Activated CD4-positive, alpha-beta T cell treated with anti-CD3 and anti-CD28 coated beads for 4 hours (primary cell): ENCODE measurements at places on chromosomes 2 and 18.

GRCh38 chr2:47313141-47313691 lies 89.7 kb upstream of the MSH2 start:
- no peak for DNase-seq

DNA sequence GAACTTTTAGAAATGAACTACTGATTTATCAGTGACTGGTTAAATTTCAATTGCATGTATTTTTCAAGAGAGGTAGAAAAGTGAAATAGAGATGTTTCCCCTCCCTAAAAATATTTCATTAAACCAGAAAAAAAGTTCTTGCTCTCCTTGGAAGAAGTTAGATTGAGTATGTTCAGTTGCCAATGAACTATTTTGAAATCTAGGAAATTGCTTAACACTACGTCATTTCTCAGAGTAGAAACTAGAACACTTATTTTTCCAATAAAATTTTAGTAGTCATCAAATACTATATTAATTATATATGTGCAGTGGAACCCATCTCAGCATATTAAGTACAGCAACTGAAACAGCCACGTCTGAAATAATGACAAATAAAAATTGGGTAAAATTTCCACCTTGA lies 51.8 kb upstream of the STAT1 start:
- no peak for DNase-seq

DNA sequence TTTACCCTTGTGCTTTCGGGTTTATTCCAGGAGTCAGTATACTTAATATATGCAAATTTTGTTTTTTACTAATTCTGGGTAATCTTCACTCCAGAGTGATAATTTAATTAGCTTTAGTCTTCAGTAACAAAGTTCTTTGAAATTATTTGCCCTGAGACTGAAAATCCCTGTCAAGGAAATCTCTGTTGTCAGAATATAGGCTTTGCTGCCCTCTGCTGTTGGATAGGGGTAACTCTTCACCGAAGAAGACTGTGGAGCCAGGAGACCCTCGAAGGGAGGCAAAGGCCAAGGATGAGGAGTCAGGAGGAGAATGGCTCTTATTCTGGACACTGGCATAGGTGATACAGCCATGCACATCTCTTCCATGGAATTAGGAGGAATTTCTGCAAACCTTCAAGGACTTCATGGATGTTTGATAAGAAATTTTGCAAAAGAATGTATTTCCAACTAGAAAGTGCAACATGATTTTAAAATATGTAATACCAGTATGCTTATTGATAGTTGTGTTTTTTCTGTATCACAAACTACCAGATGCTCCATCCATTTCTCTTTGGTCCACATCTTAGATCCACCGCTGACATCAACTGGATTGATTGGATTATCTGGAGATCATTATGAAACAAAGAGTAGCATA lies 182.3 kb downstream of the RDH14 start:
- DNase-seq = peak; percentile 13

DNA sequence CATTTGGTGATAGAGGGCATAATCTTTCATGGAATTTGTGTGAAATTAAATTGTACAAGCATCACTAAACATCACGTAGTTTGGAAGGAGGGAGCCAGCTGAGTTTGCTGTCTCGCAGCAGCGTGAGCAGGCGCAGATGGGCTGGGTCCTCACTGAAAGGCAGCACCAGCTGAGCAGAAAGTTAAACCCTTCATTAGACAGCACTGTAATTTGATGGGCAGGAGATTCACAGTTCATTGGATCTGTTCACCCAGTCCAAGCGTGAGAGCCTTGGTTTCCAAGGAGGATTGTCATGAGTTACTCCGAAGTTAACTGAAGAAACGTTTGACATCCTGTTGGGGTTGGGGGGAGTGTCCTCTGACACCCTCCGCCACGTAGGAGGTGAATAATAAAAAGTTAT lies 89.8 kb upstream of the NFATC1 start:
- DNase-seq = no peak

DNA sequence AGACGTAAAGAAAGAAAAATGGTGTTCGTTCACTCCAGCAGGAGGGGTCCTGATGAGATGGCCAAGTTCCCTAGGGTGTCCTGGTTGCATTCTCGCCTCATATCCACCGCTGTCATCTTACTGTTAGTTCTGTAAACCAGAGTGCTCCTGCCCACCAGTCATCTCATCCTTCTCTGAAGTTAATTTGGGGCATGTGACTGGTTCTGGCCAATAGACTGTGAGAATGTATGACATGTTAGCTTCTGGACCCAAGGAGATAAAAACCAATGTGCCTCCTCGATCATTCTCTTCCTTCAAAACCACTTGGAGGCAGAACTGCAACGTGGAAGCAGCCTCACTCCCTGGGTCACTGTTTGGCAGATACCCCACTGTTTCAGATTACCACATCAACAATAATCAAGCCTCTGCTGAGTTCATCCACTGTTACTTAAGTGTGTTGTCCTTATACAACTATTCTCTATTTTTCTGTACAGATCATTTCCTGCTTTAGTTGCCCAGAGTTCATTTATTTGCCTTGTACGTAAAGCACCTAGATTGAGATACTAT lies 759.1 kb downstream of the TSN start:
- no peak for DNase-seq

- no peak for DNase-seq
These were observed 98.8 kb downstream of the TNS1 start for GRCh38 chr2:217903859-217904613.

DNA sequence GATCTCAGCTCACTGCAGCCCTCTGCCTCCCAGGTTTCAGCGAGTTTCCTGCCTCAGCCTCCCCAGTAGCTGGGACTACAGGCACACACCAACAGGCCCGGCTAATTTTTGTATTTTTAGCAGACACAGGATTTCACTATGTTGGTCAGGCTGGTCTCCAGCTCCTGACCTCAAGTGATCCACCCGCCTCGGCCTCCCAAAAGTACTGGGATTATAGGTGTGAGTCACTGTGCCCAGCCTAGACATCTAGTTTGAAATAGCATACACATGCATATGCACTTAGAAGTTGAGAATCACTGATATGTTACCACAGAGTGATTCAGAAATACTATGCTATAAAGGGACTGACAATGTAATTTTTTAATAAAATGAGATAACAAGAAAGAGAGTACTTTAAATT lies 69.8 kb upstream of the CDKL4 start:
- no peak for DNase-seq

- no peak for DNase-seq
These were observed 26.1 kb downstream of the NPC1 start for GRCh38 chr18:23560186-23560585.

- DNase-seq = no peak
These were observed 296.9 kb upstream of the STON1 start for GRCh38 chr2:48233005-48233404.

DNA sequence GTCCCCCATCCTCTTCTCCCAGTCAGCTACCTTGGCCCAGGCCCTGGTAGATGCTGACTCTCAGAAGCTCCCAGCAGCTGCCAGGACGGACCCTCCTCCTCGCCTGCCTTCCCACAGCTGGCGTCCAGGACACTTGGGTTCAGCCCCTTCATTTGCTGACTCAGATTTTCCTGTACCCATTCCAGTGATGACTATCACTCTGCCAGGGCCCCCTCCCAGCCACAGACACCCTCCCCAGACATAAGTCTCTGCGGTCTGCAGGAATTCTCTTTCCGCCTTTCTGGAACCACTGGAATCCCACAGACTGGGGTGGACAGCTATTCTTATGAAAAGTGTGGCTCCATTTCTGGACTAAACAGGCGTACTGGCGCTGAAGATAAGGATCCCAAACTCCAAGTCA lies 260.3 kb upstream of the EPAS1 start:
- DNase-seq = no peak

DNA sequence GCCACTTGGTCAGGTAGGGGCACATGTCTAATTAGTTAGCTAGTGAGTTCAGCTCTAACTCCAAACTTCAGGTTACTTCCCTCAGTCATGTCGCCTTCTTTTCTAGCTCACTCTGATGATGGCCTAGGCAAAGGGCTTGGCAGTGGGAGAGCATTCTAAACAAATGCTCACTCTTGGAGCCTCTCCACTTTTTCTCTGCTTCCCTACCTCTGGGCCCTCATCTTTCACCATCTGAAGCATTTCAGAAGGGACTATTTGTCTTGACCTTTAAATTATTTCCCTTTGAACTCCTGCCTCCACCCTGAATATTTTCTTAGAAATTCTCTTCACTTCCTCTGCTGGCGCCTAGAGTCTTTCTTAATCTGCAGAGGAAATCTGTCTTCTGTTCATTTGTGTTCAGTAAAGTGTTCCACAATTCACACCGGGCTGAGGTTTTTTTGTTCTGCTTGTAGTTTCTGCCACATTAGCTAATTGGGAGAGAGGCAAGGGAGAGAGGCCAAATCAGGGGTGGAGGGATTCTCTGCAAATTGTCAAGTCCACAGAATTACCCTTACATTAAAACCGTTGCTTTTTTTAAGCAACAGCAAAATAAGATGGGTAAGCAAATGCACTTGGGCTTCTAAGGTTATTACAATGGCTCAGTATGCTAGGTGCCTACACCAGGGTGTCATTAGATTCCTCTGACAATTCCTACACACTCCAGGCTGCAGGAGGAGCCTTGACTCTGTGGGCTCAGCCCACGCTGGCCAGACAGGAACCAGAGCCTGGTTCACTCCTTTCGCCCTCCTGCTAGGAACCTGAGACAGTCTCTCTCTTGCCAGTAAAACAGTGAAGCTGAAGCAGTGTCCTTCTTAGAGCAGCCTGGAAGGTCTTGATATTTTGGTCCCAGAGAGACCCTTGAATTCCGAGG lies 5.5 kb downstream of the MSGN1 start:
- no peak for DNase-seq

- DNase-seq = no peak
These were observed 255.9 kb downstream of the TXNL1 start for GRCh38 chr18:56382541-56382940.

DNA sequence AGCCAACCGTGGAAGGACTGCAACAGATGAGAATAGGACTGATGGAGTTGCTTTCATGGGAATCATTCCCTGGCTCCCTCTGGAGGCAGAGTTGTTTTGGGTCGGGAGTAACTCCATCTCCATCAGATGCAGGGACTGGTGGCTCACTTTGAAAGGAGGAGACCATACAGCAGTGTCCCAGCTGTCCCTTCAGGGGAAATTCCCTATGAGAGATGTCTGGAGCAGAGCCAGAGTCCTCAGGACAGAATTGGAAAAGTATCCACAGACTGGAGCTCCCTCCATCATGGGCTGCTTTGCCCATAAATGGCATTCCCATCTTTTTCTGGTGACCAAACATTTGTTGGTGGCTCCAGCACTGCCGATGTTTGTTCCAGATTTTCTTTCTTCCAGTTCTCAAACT lies 144.3 kb downstream of the NCK2 start:
- no peak for DNase-seq

- no peak for DNase-seq
These were observed 274.1 kb upstream of the SLC8A1 start for GRCh38 chr2:40725950-40726349.

- DNase-seq = no peak
These were observed 554 bp downstream of the PFN4 start for GRCh38 chr2:24122366-24123194.

GRCh38 chr2:43123028-43123427 lies 103.4 kb downstream of the ZFP36L2 start:
- no peak for DNase-seq

GRCh38 chr2:219508971-219509779 lies 5.1 kb upstream of the ASIC4 start:
- DNase-seq = no peak

DNA sequence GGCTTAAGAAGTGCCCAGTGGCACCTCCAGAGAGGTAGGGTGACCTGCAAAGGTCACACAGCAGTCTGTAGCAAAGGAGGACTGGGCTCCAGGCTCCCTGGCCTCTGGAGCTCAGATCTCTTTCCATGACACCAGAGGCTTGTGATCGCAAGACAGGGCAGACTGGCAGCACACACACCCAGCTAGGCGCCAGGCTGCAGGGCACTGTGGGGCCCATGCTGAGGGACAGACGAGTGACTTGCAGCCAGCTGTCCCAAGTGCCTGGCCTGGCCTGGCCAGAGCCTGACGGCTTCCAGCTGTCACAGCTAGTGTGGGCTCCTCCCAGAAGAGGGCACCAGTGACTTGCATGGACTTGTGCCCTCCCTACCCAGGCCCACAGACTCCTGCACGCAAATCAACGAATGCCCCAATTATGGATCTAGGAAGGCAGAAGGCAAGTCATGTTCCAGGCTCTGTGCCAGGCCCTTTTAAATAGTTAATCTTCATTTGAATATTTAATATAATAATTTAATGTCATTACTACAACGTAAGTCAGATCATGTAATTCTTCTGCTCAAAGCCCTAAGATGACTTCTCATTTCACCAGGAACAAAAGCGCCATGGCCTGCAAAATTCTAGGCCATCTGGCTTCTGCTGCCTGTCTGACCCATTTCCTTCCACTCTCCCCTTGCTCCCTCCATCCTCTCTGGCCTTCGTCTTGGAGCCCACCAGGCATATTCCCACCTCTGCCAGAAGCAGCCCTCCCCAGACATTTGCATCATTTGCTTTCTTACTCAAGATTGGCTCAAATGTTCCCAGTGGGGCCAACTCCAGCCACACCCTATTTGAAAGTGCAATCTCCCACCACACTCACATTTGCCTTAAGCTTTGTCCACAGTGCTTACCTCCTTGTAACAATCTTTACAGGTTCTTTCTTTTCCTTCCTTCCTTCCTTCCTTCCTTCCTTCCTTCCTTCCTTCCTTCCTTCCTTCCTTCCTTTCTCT lies 3.7 kb upstream of the SPEG start:
- DNase-seq = no peak

DNA sequence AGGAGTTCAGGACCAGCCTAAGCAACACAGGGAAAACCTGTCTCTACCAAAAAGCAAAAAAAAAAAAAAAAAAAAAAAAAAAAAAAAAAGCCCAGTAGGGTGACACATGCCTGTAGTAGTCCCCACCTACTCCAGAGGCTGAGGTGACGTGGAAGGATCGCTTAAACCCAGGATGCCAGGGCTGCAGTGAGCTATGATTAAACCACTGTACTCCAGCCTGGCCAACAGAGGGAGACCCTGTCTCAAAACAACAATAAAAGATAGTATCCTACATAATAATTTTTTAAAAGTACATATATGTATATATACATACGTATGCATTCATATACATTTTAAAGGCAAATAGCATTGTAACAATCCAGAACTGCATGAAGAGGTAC lies 51.7 kb downstream of the SOS1 start:
- peak; percentile 18 for DNase-seq

GRCh38 chr2:166343467-166343866 lies 32.3 kb downstream of the SCN9A start:
- no peak for DNase-seq

DNA sequence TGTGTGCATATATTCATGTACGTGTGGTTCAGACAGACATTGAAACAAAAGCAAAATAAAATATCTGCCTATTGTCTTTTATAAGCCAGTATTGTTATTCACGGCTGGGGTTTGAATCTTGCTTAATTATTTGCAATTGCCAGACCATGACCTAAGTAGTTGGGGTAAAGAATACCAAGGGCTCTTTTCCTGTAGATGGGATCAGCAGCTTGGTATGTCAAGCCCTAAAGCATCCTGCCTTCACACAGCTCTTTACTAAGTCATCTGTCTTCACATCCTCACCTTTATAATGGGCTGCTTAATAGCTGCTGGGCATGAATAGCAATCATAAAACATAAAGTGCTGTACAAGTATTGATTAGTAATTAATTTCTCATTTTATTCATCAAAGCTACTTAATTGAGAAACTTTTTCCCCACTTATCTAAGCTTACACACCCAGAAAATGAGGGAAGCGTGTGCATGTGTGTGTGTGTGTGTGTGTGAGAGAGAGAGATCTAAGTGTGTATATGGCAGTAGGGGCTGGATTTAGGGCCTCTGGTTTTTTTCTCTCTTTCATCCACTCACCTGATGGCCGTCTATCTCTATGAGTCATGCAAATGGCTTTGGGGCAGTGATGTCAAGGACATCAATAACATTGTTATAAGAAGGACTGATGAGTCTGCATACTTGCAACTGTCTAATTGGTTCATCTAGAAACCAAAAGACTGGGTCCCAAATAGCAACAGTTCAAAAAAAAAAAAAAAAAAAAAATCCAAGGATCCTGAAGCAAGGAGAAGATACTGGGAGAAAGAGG lies 244.1 kb upstream of the TNP1 start:
- no peak for DNase-seq
